ENCODE measurements at places on chromosomes 5 and 9.
A peak's percentile ranks its signal among the peaks of the same experiment; 100 is the strongest.

DNA sequence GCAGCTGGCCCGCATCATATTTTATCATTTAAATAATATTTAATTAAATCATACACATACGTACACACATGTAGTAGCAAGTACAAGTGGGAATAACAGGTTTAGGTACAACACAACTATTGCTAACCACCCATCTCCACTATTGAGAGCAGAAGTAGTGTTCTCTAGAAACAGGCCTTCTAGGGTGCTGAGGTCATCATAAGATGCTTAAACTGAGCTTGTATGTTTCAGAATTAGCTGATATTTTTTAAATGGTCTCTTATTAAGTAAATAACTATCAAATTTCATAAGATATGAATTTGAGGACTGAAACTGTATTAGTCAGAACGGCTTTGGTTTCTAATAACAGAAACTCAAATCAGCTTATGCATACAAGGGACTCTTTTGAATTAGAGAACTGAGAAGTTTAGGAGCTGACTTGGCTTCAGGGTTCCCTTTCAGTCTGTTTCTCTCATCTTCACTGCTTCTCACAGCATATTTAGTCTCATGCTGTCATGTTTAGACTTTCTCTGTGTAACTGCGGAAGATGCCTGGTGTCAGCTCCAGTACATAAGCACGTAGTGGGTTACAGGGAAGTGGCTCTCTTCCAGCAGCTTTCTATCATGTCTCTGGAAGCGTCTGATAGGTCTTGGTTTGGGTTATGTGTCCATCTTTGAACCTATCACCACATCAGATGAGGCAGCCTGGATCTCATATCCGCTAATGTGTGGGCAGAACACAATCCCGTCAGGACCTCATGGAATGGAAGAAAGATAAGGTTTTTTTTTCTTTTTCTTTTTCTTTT lies 25.0 kb upstream of the OCLN start:
- DNase-seq, result no peak

DNA sequence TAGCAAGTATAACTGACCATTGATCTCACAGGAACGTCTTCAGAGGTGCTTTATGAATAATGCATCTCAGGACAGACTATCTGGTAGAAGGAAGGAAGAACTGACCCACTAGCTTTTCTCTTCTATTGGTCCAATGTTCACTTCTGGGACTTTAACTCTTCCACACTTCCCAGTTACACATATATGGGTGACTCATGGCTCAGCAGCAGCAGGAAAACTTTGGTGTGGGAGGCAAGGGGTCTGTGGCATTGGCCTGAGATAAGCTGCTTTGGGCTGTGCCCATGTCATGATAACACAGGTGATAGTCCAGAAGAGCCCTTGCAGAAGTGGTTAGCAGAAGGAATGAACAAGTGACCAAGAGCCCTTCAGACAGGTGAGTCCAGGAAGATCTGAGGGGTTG lies 148.8 kb downstream of the RAB3C start:
- no peak for DNase-seq

- peak; percentile 21 for DNase-seq
Observed at GRCh38 chr9:28648723-28649122, 1075.4 kb upstream of the C9orf72 start.

- DNase-seq, result no peak
Observed at GRCh38 chr5:115936031-115936430, 26.2 kb upstream of the LVRN start.

- peak; percentile 92 for DNase-seq
Observed at GRCh38 chr9:114098021-114098935, 814 bp downstream of the KIF12 start.

GRCh38 chr9:134686896-134687295 lies 45.3 kb downstream of the COL5A1 start:
- DNase-seq, result no peak

DNA sequence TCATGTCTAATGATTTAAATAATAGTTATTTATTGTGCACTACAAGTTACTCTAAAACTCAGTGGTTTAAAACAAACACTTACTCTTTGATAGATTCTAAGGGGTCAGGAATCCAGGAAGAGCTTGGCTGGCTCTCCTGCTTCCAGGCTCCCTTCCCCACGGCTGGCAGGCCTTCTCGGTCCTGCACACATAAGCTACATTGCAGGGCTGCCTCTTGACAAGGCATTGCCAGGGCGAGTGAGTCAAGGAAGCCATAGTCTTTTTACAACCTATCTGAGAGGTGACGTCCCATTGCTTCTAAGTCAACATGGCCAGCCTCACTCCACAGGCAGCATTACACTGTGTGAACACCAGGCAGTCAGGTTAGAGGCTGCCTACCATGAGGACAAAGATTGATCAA lies 119.8 kb downstream of the AUH start:
- DNase-seq, result no peak

GRCh38 chr9:114539701-114540380 lies 34.6 kb upstream of the WHRN start:
- no peak for DNase-seq

DNA sequence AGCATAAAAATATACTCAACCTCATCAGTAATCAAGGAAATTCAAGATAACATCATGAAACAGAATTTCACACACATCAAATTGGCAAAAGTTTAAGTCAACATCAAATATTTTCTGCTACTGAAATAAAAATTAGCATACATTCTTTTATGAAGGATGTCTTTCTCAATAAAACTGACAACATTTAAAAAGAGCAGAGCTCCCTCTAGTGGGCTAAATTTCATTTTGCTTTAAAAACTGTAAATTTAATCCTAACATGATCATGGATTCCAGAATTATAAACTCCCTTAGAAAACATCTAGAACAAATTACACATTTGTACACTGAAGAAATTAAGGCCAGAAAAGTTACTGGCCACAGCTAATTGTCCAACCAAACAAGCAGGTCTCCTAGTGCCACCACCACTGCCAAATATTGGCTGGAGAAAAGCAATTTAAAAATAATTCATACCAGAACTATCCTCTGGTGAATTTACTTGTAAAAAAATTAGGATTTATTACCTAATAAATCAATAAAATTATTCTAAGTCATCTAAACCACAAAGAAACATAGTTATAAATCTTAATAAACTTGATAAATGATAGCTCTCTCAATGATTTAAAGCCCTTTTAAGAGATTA lies 31.2 kb downstream of the DEPDC1B start:
- no peak for DNase-seq

- no peak for DNase-seq
Observed at GRCh38 chr5:78339617-78340436, 20.6 kb upstream of the SCAMP1 start.

- DNase-seq, result no peak
Observed at GRCh38 chr5:111227226-111227782, 3.1 kb downstream of the CAMK4 start.

- no peak for DNase-seq
Observed at GRCh38 chr5:78419396-78419795, 59.0 kb downstream of the SCAMP1 start.

GRCh38 chr9:123568691-123569688 lies 213.0 kb downstream of the CRB2 start:
- no peak for DNase-seq

DNA sequence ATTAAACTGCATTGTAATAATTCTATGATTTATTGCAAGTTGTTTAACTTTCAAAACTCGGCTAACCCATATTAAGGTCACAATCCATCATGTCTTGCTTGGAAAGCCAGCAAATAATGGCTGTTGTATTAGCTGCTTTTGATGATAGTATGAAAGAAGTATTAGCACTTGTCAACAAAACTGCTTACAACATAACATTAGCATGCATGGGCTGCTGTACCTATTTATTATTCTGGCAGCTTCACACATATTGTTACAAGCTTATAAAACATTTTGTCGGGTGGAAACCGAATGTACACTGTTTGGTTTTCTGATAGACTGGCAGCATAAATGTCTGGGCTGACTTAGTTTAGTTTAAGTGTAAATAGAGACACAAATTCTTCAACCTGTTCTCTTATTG lies 378.3 kb downstream of the KIAA0825 start:
- no peak for DNase-seq

DNA sequence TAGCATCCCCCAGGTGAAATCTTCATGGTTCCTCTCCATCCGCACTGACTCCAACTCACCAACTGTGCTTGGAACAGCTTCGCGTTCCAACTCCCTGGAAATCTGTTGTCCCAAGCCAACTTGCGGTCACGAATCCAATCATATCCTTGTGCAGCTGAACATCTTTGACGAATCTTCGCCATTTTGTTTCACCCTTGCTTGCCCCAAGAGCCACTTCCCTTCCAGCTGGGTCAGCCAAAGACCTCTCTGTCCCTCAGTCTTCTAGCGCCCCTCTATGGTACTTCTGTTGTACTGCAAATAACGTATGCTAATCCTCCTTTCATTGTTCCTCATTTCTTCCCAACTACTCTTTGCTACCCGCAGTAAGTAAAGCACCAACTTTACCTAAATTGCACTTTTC lies 61.0 kb upstream of the TARS1 start:
- peak; percentile 35 for DNase-seq

- no peak for DNase-seq
Observed at GRCh38 chr9:122126331-122127261, 33.0 kb downstream of the NDUFA8 start.

DNA sequence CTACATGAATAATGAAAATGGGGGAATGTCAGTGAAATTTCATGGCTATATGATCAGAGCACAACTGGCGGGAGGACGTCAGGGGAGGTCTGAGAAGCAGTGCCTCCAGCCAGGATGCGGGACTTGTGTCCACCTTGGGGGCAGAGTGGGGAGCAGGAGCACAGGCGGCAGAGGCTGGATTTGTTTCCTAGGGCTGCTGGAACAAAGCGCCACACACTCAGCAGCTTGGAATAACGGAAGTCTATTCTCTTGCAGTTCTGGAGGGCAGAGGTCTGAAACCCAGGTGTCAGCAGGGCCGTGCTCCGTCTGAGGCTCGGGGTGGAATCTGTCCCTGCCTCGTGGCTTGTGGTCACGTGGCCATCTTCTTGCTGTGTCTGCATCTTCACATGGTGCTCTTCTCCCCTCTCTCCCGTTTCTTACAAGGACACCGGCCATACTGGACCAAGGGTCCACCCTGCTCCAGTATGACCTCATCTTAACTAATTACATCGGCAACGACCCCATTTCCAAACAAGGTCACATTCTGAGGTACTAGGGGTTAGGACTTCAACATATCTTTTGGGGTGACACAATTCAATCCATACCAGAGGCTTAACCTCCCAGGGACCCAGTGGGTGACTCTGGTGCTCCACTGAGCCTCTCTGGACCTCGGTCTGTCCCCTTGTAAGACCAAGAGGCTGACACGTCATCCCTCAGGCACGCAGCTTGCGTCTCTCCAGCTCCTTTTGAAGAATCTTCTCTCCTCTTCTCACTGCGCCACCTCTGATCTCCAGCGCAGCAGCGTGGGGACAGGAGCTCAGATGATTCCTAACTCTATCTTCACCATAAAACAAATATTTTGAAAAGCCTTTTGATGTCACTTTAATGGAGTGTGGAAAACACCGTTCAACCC lies 202.5 kb downstream of the CDK5RAP2 start:
- no peak for DNase-seq

DNA sequence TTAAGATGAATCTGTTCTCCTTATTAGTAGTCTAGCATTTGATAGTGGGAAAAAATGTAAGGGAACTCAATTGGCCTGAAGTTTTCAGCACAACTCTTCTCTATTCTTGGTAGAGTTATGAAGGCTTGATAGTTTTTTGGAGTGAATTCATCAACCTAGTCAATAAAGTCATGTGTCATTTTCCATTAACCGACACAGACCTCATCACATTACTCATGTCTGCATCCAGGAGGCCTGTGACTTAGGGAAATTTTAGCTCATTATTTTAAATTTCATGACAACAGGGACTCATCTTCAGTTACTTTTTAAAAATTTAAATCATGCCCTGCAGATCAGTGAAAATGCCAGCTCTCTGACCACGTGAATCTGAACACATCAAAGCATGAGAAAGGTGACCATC lies 63.3 kb downstream of the ADAMTS16 start:
- no peak for DNase-seq

DNA sequence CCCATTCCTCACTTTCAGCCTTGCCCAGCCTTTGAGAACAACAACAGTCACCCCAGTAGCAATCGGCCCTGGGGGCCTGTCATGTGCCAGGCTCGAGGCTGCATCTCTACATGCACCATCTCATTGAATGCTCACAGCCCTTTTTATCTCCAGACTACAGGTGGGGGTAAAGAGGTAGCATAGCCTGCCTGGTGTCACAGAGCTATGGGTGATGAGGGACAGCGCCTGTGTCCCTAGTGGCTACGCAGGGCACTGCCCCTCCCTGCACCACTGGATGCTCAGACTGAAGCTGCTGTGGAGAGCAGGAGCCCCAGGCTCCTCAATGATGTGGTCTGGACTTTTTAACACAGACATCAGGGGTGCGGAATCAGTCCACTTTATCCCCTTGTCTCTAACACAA lies 2.8 kb downstream of the CAMK2A start:
- no peak for DNase-seq

DNA sequence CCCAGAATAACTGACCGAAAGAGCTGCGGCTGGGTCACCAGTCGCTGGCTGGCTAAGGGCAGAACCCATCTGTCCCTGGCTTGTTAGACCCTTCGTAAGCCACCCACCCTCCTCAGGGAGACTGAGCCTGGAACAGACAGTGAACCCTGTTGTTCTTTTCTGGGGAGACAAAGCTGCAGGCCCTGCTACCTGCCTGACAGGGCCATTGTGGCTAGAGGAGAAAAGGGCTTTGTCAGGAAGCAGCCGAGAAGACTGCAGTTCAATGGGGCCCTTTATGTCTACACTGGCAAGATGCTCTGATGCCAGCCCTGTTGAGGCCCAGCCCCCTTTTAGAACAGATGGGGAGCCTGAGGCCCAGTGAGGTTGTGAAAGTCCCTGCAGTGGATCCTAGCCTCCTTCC lies 3.7 kb upstream of the NIPAL4 start:
- no peak for DNase-seq

- DNase-seq, result no peak
Observed at GRCh38 chr5:3993856-3994473, 398.3 kb downstream of the IRX1 start.

- DNase-seq, result no peak
Observed at GRCh38 chr9:35075358-35075757, 2.9 kb upstream of the VCP start.

DNA sequence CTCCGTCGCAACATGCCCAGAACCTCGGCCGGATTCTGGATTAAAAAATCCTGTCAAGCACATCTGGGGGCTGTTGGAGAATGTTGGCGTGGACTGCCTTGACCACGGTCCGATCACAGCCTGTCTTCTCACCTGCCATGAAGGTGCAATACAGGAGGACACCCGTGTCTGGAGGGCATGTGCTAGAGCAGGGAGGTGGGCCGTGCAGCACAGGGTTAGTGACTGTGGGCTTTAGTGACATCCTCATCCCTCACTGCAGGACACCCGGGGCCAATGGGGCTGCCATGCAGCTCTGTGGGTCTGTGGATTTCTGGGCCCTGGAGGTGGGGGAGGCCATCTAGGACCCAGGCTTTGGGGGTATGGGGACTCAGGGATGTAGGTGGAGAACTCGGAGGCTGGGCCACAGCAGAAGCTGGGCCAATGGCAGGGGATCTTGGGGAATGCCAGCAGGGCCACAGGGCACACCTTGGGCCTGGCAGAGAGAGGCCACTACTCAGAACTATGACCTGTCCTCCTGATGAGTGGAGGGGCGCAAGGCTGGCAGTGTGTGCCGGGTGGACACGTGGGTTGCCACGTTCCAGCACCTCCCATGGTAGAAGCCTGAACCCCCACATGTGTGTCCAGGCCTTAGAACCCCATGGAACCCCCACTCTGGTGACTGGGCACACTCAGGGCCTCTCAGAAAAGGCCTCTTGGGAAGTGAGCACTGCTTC lies 23.3 kb downstream of the ZDHHC11B start:
- no peak for DNase-seq

- no peak for DNase-seq
Observed at GRCh38 chr9:109916316-109916715, 136.3 kb downstream of the PALM2AKAP2 start.

- DNase-seq, result no peak
Observed at GRCh38 chr5:56340196-56340980, 107.3 kb upstream of the ANKRD55 start.

GRCh38 chr5:93805616-93806379 lies 64.4 kb upstream of the POU5F2 start:
- no peak for DNase-seq
